ENCODE measurements at places on chromosomes 2 and 18.

GRCh38 chr2:42922790-42923579 is 130.6 kb upstream of the HAAO start:
- peak; percentile 95 for DNase-seq

DNA sequence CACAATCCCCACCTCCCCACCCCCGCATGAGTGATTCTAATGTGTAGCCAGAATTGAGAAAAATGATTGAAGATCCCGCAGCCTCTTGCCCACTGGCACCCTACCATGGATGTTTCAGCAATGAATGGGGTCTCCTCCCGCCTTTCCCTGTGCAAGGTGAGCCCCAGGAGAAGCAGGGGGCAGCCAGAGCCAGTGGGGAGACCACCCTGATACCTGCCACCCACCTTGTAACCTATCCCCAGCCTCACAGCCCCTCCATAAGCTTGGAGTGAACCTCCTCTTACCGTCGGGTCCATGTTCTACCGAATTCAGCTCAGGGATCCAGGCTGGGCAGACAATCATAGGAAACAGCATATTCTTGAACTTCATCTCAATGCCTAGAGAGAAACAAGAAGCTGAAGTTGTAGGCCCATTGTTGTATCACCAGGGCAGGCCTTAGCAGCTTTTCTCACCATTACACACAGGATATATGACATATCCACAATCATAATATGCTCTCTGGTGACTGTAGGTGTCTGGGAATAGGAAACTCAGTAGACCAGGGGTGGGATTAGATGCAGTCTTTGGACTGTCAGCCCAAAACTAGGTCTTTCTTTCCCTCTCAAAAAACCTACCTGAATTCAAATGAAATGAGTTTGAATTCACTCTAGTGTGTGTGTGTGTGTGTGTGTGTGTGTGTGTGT is 30.9 kb downstream of the XDH start:
- peak; percentile 64 for DNase-seq

DNA sequence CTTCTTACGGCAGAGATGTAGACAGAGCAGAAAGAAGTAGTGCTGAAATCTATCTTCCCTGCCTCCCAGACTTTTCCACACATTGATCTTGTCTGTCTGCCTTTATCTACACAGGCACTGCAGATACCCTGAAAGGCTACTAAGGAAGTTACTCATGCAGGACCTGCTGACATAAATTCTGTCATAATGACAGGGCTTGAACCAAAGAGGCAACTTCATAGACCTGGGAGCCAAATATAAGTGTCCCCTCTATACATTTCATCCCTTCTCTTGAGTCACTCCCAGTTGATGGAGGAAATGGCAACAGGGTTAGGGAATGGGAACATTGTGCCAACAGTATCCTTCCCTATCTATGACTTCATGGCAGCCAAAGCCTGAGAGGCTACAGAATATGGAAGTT is 157.5 kb downstream of the TNS1 start:
- no peak for DNase-seq

GRCh38 chr2:136394136-136395060 is 276.4 kb upstream of the CXCR4 start:
- DNase-seq, result no peak

- DNase-seq, result no peak
Measured at GRCh38 chr2:127636248-127637235, 9.4 kb upstream of the GPR17 start.

GRCh38 chr2:64635976-64636911 is 17.5 kb downstream of the SERTAD2 start:
- DNase-seq, result no peak

- no peak for DNase-seq
Measured at GRCh38 chr2:11012131-11012693, 100.5 kb downstream of the KCNF1 start.

- DNase-seq, result peak; percentile 42
Measured at GRCh38 chr2:219207884-219208740, 1.5 kb downstream of the ZFAND2B start.

- DNase-seq, result no peak
Measured at GRCh38 chr2:120678251-120678650, 57.4 kb upstream of the GLI2 start.

- peak; percentile 99 for DNase-seq
Measured at GRCh38 chr2:128304715-128305554, 13.7 kb downstream of the HS6ST1 start.

GRCh38 chr2:198084156-198084555 is 279.8 kb downstream of the PLCL1 start:
- no peak for DNase-seq

DNA sequence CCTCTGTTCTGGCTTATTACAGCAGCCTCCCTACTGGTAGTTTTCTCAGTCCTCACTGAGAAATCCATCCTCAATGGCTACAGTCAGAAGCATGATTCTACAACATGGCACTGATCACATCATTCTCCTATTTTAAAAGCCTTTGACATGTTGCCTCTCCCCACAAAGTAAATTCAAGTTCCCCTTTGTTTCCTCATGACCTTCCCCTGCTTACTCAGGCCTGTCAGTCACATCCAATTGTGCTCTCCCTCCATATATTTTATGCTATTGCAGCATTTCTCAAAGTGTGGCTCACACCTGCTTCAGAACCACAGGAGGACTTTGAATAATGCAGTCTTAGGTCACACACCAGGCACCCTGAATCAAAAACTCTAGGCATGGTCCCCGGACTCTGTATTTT is 124.6 kb downstream of the SPOPL start:
- no peak for DNase-seq

- DNase-seq, result no peak
Measured at GRCh38 chr2:25692143-25692542, 18.8 kb upstream of the DTNB start.

GRCh38 chr2:19462256-19462645 is 103.8 kb upstream of the OSR1 start:
- no peak for DNase-seq

DNA sequence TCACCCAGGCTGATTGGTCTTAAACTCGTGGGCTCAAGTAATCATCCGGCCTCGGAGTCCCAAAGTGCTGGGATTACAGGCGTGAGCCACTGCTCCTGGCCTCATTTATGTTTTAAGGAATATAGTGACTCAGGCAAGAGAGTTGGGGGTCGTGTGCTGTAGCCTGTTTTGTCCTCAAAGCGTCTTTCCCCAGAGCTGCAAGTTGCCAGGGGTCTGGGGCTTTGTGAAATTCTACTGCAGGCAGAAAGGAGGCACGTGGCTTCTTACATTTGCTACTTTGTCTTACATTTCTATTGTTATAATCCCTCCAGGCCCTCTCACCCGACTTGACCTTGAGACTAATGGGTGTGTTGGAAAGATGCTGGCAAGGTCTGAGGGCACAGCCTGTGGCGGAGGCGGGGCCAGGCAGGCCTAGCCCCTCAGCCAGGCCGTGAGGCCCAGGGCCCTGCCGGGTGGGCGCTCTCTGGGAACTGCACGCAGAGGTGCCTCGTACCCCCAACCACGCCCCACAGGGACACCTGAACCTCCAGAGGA is 85.8 kb upstream of the NDUFV2 start:
- DNase-seq, result peak; percentile 69

- DNase-seq, result no peak
Measured at GRCh38 chr18:6951336-6952090, 166.1 kb downstream of the LAMA1 start.

DNA sequence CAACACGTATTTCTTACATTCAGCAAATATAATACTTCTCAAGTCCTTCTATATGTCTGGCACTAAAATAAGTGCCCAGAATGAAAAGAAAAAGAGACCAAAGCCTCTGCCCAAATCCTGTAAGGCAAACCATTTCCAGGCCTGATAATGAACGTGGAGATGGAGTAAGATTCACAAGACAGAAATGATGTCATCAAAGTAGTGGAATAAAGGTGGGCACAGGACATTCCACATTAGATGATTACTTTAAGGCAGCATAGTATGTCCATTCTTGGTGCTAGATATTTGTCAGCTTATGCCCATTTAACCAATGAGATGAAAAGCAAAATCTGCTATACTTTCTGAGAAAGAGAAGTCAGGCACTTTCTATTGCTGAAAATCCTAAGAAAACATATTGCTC is 38.5 kb downstream of the CNTNAP5 start:
- no peak for DNase-seq

- DNase-seq, result no peak
Measured at GRCh38 chr2:62040926-62041325, 135.5 kb downstream of the COMMD1 start.

DNA sequence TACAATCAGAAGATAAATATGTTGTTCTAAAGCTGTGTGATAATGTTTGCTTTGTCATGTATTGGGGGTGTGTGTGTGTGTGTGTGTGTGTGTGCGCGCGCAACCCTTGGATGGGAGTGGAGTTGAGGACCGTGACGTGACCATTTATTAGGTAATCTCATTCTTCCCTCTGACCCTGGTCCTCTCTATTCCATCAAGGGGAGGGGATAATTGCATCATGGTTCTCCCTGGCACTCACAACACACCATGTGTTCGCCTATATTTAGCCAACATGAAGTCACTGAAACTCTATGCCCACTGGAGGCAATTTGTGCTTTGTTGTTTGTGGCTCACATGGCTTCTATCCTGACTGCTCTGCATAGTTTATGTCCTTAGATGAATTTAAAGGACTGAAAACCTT is 79.8 kb upstream of the LRPPRC start:
- peak; percentile 73 for DNase-seq

- DNase-seq, result no peak
Measured at GRCh38 chr2:72138011-72138881, 9.4 kb downstream of the CYP26B1 start.

- no peak for DNase-seq
Measured at GRCh38 chr2:228987441-228988155, 283.5 kb downstream of the PID1 start.

DNA sequence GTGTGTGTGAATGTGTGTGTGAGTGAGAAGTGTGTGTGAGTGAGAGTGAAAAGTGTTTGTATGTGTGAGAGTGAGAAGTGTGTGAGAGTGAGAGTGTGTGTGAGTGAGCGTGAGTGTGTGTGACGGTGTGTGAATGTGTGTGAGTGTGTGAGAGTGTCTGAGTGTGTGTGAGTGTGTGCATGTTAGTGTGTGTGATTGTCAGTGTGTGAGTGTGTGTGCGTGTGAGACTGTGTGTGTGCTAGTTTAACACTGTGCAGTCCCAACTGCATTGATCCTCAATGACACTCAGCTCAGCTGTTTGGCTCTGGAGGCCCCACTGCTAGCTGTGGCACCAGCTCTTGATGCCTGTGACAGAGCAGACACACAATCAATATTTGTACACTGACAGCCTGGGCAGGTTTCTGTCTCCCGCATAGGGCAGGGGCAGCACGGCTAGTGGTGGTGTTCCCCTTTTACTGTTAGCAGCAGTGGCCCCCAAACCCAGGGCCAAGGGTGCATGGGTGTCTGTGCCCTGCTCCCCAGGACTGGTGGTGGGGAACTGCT is 135.0 kb downstream of the INHBB start:
- DNase-seq, result no peak

- no peak for DNase-seq
Measured at GRCh38 chr2:72713857-72714256, 112.0 kb downstream of the EXOC6B start.

DNA sequence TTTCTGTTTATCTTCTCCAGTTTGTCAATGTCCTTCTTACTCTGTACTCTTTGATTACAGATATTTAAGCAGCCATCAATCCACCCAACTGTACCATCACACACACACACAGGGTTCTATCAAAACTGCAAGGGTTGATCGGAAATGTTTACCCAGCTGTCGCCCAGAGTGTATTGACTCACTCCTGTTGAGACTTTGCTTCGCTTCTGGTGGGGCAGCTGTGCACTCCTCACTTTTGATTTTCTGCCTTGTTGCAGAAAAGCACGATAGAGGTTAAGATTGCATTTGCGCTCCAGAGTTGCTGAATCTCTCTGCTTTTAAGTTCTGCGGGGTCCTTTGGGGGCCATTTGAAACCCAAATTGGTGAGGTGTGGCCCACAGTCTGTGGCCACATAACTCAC is 216.2 kb downstream of the SETBP1 start:
- no peak for DNase-seq

DNA sequence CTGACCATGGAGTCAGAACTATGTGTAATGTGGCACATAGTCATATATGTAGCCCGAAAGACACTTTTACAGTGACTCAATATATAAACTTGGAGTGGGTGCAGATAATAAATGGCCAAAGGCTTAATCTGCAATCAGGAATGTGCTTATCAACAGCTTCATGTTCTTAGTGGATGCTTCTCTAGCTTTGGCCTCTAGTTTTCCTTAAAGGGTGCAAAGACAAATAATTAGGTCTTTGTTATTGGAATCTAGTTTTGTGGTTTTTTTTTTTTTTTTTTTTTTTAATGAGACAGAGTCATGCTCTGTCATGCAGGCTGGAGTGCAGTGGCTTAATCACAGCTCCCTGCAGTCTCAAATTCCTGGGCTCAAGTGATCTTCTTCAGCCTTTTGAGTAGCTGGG is 625.6 kb downstream of the EPHA4 start:
- no peak for DNase-seq

- peak; percentile 68 for DNase-seq
Measured at GRCh38 chr2:85257970-85258605, 69.7 kb downstream of the TGOLN2 start.

GRCh38 chr2:217593732-217594131 is 409.1 kb downstream of the TNS1 start:
- DNase-seq, result no peak

DNA sequence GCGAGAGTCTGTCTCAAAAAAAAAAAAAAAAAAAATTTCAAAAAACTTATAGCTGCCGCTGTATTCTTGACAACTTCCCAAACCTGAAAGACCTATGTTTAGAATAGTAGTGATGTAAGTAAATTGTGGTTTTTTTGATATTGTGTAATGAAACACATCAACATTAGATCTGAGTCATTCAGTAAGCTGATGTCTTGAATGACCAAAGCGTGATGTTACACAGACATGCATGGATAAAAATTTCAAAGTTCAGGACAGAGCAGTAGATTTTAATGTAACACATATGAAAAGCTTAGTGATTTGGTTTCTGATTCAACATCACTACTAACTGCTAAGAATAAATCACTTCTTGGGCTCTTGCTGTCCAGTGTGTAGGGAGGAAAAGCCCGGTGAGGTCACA is 69.3 kb upstream of the MEX3C start:
- peak; percentile 41 for DNase-seq

DNA sequence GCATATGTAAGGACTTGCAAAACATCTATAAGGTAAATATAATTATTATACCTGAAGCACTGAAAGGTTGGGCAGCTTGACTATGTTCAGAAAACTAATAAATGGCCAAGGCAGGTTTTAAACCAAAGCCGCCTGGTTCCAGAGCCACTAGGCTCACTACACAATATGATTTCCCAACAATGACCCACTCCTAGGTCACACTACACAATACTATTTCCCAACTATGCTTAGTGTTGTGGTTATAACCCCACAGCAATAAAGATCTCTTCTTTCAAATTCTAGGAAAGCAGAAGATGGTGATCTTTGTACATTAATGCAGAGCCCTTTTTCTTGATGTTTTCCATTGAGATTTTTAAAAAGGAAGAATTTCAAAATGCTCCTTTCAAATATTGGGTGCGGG is 180.4 kb downstream of the CYRIA start:
- DNase-seq, result no peak

DNA sequence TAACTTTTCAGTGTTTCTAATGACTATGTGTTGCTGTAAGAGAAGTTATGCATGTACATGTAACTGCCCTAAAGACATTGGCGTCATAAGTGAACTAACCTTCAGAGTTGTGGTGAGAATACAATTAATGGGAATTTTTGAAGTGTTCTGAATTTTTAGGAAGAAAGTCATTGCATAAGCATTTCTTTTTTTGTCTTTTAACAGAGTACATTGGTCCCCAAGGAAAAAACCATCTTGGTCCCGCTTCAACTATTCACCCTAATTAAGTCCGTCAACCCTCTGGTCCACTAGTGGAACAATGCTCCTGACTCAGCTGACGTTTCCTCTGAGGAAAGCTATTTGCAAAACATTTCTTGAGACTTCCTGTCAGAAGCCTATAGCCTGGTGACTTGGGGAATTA is 41.1 kb upstream of the VIT start:
- peak; percentile 96 for DNase-seq

- no peak for DNase-seq
Measured at GRCh38 chr2:94958245-94958644, 67.3 kb upstream of the MAL start.

Measured in fibroblast of mammary gland (primary cell).